D721Med (cell line): ENCODE measurements at places on chromosomes 13 and 19.

DNA sequence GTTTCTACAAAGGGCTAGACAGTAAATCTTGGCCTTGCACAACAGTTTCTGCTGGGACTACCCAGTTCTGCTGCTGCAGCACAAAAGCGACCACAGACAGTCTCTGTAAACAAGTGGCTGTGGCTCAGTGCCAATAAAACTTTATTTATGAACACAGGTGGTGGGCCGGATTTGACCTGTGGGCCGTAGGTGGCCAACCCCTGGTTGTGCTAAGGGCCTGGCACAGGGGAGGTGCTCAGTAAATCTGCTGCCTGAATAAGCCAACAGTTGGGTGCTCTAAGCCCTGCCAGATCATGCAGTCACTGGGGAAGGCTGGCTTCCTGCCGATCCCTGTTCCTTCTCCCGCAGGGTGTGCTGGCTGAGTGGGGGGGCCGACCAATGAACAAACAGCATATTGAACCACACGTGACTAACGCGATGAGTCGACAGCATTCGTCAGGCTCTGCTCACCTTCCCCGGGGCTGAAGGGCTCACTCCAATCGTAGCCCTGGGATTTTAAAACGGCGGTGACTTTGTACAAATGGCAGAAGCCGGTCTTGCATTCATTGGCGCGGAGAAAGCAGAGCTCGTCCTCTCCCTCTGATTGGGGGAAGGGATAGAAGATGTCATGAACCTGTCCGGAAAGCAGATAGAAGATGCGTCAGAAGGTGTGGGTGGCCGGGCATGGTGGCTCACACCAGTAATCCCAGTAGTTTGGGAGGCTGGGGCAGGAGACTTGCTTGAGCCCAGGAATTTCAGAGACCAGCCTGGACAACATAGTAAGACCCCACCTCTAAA lies 24.3 kb upstream of the MYDGF start:
- DNase-seq = no peak

- DNase-seq = no peak
Observed at GRCh38 chr19:29787281-29787680, 24.5 kb upstream of the CCNE1 start.

GRCh38 chr19:42281827-42282762 lies 13.0 kb downstream of the CIC start:
- no peak for DNase-seq

DNA sequence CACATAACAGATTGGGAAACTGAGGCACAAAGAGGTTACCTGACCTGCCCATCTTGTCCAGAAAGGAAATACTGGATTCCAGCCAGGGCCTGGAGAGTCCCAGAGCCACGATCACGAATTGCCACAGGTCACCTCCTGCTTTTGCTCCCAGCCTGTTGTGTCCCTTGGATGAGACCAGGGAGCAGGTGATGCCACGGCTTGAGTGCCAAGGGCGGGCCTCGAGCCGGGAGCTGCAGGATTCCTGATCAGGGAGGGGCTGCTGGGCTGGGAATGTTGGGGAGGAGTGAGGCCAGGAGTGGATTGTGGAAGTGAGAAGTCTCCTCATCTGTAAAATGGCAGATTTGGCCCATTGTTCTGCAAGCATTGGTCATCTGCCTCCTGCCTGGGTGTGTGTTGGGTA lies 29.4 kb downstream of the DNM2 start:
- DNase-seq = no peak

GRCh38 chr13:31207661-31208552 lies 8.1 kb downstream of the B3GLCT start:
- no peak for DNase-seq

DNA sequence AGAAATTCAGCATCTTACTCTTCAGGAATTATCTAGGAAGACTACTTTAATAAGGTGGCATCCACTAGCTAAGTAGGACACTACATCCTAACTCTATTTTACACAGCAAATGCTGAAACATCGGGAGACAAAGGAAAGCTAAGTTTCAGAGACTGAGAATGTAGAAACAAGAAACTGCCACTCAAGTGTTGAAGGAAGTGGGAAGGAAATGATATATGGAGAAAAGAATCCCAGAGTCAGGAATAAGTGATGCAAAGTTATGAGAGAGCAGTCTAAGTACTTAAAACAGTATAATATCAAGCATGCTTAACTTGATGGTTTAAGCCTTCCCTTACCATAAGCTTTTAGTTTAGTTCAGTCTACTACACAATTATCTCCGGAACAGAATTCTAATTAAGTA lies 52.4 kb downstream of the RBM26 start:
- no peak for DNase-seq

DNA sequence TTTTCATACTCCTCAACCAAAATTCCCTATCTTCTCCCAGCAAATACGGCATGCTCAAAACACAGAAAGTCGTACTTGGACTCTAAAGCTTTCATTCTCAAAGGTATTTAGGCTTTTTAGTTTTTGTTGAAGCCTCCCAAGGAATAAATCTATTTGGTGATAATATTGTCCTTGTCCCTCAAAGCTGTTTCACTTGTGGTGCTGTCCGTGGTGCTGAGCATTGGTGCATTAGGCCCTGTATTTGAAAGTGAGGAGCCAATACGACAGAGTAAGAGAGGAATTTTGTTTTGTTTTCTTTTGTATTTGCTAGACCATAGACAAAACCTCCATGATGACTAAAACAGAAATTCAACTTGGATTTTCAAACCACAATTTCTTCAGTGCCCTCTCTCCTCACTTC lies 3.2 kb upstream of the LGALS13 start:
- DNase-seq = no peak

- DNase-seq = peak; percentile 91
Observed at GRCh38 chr13:57629821-57630235, 1.7 kb upstream of the PCDH17 start.

DNA sequence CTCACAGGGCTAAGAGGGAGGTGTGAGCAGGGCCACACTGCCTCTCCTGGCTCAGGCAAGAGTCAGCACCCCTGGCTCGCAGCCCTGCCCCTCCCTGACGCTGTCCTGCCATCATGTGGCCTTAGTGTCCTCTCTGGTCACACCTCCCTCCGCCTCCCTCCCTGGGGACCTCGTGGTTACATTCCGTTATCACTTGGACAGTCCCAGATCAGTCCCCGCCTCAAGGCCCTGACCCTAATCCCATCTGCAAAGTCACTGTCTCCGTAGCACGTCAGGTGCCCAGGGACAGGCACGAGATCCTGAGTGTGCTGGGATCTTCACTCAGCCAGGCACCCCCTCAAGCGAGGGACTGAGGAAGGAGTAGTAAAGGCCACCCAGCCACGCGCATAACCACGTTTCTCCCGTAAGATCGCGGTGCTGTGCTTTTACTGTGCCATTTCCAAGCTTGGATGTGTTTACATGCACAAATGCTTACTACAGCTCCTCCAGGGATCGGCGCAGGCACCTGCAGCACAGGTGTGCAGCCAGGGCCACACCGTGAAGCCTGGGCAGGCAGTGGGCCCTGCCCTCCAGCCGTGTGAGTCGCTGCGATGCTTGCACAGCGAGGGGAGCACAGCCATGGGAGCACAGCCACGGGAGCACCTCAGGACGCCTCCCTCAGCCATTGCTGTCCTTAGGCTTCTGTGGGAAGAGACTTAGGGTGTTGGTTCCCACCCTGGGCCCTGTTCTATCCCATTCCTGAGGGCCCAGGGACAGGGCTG lies 10.7 kb upstream of the TMEM255B start:
- DNase-seq = no peak

GRCh38 chr13:50831512-50831911 lies 12.0 kb downstream of the DLEU7 start:
- no peak for DNase-seq

DNA sequence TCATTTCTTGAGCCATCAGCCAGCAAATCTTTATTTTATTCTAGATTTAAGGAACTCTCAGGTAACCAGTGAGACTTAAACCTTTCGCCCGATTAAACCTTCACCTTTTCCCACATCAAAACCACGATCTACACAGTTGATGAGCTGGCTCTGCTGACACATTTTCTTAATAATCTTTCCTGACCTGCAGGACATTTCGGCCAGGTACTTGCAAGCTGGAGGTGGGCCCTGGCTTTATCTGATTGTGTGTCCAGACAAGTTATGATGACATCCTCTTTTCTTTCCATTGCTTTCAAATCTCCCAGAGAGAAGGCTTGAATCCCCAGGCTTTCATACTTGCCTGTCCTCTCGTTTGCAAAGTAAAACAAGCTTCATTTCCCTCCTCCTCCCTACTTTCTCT lies 144.2 kb downstream of the EFNB2 start:
- no peak for DNase-seq

- no peak for DNase-seq
Observed at GRCh38 chr13:27578121-27579030, 42.0 kb downstream of the LNX2 start.

- no peak for DNase-seq
Observed at GRCh38 chr19:51036519-51036918, 1.7 kb upstream of the KLK12 start.

GRCh38 chr19:57382806-57383488 lies 6.7 kb upstream of the ZNF548 start:
- no peak for DNase-seq

DNA sequence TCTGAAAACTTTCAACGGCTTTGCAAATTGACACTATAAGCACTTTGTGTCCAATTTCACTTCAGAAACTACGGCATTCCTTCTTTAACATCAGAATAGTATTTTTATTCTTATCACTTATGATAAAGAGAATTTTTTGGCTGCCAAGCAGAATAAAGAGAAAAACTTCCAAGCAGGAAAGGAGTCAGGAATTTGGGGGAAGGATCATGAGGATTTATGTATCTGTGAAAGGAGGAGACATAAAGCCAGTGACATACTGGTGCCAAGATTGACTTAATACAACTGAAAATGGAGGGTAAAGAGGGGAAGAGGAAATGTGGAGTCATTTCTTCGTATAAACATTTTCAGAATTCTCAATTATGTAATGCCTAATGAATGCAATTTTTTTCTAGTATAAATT lies 94.7 kb downstream of the RBM26 start:
- no peak for DNase-seq

GRCh38 chr19:34224996-34225658 lies 29.2 kb upstream of the GARRE1 start:
- DNase-seq = no peak

GRCh38 chr13:40231751-40232150 lies 434.7 kb downstream of the FOXO1 start:
- DNase-seq = no peak

GRCh38 chr13:99390601-99391000 lies 83.4 kb upstream of the GPR183 start:
- DNase-seq = no peak

DNA sequence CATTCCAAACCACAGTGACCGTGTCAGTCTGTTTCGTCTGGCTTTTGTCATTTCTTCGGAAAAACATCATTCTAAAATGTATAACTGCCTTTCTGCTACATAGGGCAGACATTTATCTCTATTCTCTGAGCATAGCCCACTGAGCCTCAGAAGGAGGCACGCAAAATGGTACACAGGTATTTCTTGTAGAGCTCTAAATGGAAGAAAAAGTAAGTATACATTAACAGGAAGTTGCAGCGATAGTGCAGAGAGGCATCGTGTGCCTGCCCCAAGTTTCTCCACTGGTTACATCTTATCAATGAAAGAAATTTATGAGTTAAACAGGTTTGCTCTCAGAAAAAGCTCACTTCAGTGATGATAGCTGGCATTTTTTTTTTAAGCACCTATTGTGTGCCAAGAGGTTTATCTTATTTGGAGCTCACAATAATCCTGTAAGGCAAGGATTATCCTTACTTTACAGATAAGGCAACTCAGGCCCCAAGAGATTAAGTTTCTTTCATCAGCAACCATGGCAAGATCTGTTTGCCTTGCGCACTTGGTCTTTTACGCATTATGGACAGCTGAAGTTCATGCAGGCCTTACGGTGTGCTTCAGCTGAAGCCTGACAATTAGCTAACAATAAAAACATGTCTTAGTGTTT lies 1.2 kb upstream of the RCBTB2 start:
- peak; percentile 20 for DNase-seq

- DNase-seq = peak; percentile 9
Observed at GRCh38 chr13:114149774-114150740, 17.6 kb upstream of the RASA3 start.

GRCh38 chr19:5352229-5352763 lies 11.7 kb upstream of the PTPRS start:
- no peak for DNase-seq

DNA sequence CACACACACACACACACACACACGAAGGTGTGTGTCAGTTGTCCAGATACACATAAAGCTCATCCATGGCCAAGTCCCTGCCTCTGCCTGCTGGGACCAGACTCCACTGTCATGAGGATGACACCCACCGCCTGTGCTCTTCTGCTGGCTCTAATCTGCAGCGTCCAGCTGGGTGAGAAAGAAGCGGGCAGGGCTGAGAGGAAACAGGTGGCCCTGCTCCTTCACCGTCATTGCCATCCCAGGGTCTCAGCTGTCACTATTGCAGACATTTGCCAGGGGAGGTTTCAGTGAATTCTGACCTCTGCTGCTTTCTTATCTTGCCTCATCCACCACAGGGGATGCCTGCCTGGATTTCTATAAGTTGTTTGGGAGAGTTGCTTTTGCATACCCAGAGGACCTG lies 31.4 kb downstream of the SCGB2B2 start:
- no peak for DNase-seq

- DNase-seq = no peak
Observed at GRCh38 chr19:18646535-18647370, 9.9 kb downstream of the KLHL26 start.

DNA sequence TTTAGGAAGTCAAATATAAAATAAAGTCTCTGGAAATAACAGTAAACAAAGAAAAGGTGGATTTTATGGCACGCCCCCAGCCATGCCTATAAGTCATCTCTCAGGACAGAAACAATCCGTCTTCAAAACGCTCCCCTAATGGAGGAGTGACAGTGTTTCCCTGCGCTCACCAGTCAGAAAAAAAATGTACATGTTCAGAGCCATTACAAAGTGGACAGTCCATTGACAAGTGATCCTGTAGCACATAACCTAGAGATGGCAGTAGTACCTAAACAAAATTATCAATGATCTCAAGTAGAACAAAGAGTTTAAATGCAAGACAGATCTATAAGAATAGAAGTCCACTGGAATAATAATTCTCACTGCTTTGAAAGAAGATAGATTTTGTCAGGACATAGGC lies 891.7 kb upstream of the MIR17HG start:
- no peak for DNase-seq

DNA sequence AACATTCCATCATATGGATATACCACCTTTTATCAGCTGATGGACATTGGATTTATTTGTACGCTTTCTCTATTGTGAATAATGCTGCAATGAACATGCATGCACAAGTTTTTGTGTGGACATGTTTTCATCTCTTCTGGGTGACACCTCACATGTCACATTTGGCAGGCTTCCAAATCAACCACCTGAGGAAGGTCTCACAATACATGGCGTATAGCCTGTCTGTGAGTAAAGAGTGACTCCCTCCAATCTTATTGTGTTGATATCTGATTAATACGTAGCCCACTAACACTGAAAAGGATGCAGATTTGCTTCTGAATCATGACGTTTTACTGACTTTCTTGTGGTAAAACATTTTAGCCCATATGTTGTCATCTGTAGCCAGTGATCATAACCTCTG lies 61.1 kb downstream of the SLC15A1 start:
- no peak for DNase-seq
